ENCODE measurements at places on chromosomes 2 and 18. TPM values are rescaled to one million over a fixed set of nuclear protein-coding genes. Genes with fewer than 3 reads are reported as not detected.

DNA sequence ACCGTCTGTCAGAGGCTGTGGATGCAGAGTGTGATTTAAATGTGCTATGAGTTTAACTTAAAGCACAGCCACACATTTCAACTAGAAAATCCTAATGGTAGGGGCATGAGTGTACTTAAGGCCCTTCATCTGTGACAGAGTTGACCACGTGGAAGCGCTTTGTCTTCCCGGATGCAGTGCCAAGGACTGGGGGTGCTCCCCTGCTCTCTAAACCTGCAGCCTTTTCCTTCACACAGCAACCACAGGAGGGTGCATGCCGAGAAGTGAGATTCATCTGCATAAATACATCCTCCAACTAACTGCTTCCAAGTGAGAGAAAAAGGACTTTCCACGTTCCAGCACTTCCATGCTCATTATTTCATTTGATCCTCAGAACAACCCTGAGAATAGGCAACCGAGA, 149.6 kb downstream of the MYT1L start:
- no peak overlapping the region for H3K27ac ChIP-seq
- no peaks in the 10 kb centered on the region for H3K27me3 ChIP-seq
- H3K36me3 ChIP-seq: no peaks in the 10 kb centered on the region
- no peaks in the 10 kb centered on the region for H3K4me1 ChIP-seq

DNA sequence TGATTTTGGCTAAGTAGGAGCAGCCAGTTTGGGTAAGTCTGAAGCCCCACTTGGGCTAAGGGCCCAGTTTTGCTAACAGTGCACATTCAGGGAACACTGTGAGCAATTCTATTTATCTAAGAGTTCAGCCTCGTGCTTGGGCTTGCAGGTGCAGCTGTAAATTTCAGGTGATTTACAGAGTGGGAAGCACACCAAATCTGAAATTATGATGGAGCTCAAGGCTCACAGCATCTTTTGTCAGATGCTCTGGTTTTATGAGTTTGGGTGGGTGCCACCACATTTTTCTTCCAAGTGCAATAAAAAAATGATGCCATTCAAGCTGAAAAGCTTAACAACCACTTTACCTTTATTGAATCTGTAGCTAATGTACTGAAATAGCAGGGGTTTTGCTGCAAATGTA, 671.2 kb downstream of the LRRTM4 start:
- H3K27ac ChIP-seq: no peak overlapping the region
- no peaks in the 10 kb centered on the region for H3K4me1 ChIP-seq
- DNase-seq: no peak
- H3K27me3 ChIP-seq: no peaks in the 10 kb centered on the region
- H3K4me3 ChIP-seq: no peak overlapping the region

DNA sequence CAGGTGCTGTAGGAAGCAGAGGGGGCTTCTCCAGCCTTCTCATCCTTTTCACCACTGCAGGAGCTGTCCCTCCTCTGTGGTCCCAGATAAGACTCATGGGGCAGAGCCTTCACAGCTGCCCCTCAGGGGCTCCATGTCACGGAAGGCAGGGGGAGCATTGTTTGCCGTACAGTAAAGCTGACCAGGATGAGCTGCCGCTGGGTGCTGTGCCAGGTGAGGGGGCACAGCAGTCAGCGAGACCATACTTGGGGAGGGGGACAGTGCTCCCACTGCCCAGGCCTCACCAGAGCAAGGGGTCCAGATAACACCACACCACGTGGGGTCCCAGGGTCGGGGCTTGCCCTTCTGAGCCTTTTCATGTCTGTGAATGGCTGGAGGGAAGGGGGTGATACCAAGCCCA, 46.3 kb downstream of the PLEKHB2 start:
- DNase-seq: no peak
- no peak overlapping the region for H3K27ac ChIP-seq
- H3K4me1 ChIP-seq: no peaks in the 10 kb centered on the region
- H3K36me3 ChIP-seq: no peaks in the 10 kb centered on the region
- H3K4me3 ChIP-seq: no peak overlapping the region
- H3K27me3 ChIP-seq: no peaks in the 10 kb centered on the region

DNA sequence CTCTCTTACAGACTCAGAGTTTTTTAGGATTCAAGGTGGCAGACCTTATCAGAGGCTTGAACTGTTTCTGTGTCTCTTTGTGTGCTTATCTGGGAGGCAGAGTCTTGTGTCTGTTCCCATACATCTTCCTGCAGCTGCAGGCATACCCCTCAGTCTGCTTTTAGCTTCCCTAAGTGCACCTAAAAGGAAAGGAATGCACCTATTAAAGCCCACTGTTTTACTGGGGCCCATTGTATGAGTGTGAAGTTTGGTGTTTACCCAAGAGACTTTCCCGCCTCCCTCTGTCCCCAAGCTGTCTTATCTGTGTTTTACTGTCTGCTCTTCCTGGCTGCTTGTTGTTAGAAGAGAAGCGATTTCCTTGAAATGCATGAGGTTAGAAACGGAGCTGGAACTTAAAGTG, 1757.3 kb upstream of the PIK3C3 start:
- no peak for DNase-seq
- H3K4me1 ChIP-seq: no peaks in the 10 kb centered on the region
- no peak overlapping the region for H3K27ac ChIP-seq
- H3K27me3 ChIP-seq: no peaks in the 10 kb centered on the region
- no peak overlapping the region for H3K4me3 ChIP-seq
- H3K36me3 ChIP-seq: no peaks in the 10 kb centered on the region

DNA sequence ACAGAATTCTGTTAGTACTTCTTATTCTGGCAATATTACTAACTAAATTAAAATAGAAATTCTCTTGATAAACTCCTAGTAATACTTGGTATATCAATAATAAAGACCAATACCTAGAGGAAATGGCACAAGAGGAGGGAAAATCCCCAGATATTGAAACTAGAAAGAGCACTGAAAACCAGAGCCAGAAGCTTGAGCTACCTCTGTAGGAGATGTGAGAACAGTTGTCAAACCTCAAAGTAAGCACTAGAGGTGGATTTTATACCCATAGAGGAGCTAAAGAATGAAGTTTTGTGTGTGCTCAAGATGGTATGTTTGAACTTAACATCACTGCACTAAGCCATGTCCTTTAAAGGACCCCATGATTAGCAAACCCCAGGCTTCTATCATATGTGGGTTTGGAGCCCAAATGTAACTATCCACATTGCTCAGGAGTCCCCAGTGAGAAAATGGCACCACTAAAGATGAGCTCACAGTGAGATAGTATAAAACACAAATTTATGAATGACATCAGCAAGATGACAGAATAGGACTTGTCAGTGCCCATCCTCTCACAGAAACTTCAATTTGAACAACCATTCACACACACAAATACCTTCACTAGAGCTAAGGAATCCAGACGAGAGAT, 122.1 kb downstream of the PKP4 start:
- peaks cover 1% of the 10 kb centered on the region for H3K4me1 ChIP-seq
- no peaks in the 10 kb centered on the region for H3K36me3 ChIP-seq
- no peaks in the 10 kb centered on the region for H3K27me3 ChIP-seq

Gene EIPR1
- 10.0 TPM for polyA plus RNA-seq

GRCh38 chr2:189363559-189363958, 77.7 kb upstream of the WDR75 start:
- no peaks in the 10 kb centered on the region for H3K27me3 ChIP-seq
- H3K27ac ChIP-seq: no peak overlapping the region
- DNase-seq: no peak
- no peaks in the 10 kb centered on the region for H3K4me1 ChIP-seq
- H3K36me3 ChIP-seq: no peaks in the 10 kb centered on the region
- H3K4me3 ChIP-seq: no peak overlapping the region

Gene MROH2A
- polyA plus RNA-seq: not detected

GRCh38 chr2:74856004-74856578, 22.2 kb downstream of the HK2 start:
- peaks cover 1% of the 10 kb centered on the region for H3K36me3 ChIP-seq
- peak; percentile 34 for DNase-seq
- H3K4me1 ChIP-seq: no peaks in the 10 kb centered on the region

DNA sequence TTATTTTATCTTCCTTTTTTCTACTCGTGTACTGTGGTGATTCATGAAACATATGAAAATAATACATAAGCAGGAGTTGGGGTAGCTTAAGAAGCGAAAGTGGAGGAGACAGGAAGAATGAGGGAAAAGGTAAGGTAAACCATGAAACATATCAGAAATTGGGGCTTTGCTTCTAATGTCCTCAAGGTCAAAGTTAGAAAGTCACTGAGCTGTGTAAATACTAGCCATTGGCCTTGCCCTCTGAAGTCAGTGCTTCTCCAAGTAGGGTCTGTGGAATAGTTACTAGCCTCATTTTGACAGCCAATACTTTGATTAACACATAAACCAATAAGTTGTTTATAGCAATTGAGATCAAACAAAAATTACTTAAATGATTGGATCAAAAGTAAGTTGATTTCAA, 117.2 kb downstream of the MAP4K4 start:
- H3K27ac ChIP-seq: no peak overlapping the region
- no peaks in the 10 kb centered on the region for H3K27me3 ChIP-seq
- H3K4me1 ChIP-seq: no peaks in the 10 kb centered on the region
- no peaks in the 10 kb centered on the region for H3K36me3 ChIP-seq
- no peak overlapping the region for H3K4me3 ChIP-seq

- H3K36me3 ChIP-seq: no peaks in the 10 kb centered on the region
- H3K4me1 ChIP-seq: no peaks in the 10 kb centered on the region
- no peak overlapping the region for H3K4me3 ChIP-seq
- no peak overlapping the region for H3K27ac ChIP-seq
Observed at GRCh38 chr2:195575016-195575415, 82.0 kb upstream of the SLC39A10 start.

DNA sequence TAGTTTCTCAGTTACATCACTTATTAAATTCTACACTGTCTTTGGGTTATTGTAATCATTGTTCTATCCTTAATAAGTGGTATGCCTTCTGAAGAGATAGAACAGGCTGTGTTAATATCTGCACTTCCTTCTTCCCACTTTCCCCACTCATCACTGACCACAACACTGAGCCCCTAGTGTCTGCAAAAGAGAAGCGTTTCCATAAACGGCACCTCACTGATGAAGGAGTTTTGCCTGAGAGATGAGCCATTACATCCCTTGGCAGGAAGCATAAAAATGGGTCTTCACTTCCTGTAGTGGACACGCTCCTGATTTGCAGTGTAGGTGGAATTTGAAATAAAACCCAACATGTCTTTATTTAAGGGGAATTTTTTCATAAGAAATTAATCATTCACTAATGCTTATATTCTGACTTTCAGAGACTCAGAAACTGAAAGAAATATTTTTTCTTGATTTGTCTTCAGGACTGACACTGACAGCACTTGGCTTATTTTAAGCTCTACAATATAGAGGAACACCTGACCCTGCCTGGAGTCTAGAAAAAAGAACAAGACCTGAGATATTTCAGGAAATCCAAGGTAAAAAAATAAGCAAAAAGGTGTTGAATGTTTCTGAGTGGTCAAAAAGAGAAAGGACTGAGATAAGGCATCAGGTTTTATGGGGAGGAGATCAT, 275.3 kb downstream of the RAD51AP2 start:
- H3K4me1 ChIP-seq: no peaks in the 10 kb centered on the region
- H3K27me3 ChIP-seq: no peaks in the 10 kb centered on the region
- no peak for DNase-seq
- no peak overlapping the region for H3K4me3 ChIP-seq
- no peak overlapping the region for H3K27ac ChIP-seq
- H3K36me3 ChIP-seq: no peaks in the 10 kb centered on the region

DNA sequence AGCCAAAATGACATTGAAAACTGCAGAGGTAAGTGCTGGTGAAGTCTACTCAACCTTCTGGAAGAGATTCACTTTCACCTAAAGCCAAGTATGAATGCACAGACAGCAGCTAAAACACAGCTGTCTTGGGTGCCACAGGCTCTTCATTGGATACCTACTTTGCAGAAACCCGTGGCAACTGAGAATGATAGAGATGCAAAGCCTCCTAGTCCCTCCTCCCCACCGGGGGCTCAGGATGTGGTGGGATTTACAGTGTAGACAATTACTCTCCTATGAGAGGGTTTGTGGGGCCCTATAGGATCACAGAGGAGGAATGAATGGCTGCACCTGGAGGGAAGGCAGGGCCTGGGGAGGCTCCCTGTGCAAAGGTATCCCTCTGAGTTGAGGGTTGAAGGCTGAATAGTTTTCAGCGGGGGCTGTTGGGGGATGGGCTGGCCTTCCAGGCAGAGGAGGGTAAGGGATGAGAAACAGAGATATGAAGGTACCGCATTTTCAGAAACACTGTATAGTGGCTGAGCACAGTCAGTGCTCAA, 131.6 kb downstream of the RNF144A start:
- no peak overlapping the region for H3K27ac ChIP-seq
- no peaks in the 10 kb centered on the region for H3K27me3 ChIP-seq
- H3K36me3 ChIP-seq: no peaks in the 10 kb centered on the region
- no peaks in the 10 kb centered on the region for H3K4me1 ChIP-seq
- DNase-seq: no peak

Gene TCF7L1
- polyA plus RNA-seq: 14.1 TPM

- H3K36me3 ChIP-seq: no peaks in the 10 kb centered on the region
Observed at GRCh38 chr2:112803691-112804521, 19.6 kb upstream of the IL1A start.

Gene SNORC
- polyA plus RNA-seq: not detected

Gene DSG4
- polyA plus RNA-seq: not detected

DNA sequence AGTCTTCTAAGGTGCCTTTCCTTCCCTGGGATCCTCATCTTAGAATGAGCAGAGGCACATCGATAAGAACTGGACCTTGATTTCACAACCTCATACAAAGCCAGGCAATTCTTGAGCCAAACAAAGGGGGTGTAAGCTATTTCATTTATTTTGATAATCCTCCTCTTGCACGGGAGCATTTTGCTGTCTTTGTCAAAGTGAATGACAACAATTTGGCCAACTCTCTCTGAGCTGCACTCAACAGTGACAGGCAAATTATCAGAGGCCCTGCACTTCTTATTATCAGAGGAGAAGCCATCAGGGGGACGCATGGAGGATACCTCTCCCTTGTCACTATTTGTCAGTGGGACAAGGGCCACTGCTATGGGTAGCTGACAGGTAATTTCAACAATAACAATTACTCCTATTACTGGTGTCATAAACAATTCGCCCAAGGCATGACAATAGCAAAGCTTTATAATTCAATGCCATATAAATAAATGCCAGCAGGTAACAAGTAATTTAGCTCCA, 260.4 kb downstream of the MEIS1 start:
- no peaks in the 10 kb centered on the region for H3K4me1 ChIP-seq
- DNase-seq: no peak
- H3K27ac ChIP-seq: no peak overlapping the region
- H3K4me3 ChIP-seq: no peak overlapping the region
- H3K27me3 ChIP-seq: no peaks in the 10 kb centered on the region
- no peaks in the 10 kb centered on the region for H3K36me3 ChIP-seq

GRCh38 chr2:120709608-120710041, 26.0 kb upstream of the GLI2 start:
- H3K4me1 ChIP-seq: no peaks in the 10 kb centered on the region
- no peak overlapping the region for H3K4me3 ChIP-seq
- no peak for DNase-seq

Gene GRHL1
- polyA plus RNA-seq: 0.25 TPM

Gene IL36B
- not detected for polyA plus RNA-seq

DNA sequence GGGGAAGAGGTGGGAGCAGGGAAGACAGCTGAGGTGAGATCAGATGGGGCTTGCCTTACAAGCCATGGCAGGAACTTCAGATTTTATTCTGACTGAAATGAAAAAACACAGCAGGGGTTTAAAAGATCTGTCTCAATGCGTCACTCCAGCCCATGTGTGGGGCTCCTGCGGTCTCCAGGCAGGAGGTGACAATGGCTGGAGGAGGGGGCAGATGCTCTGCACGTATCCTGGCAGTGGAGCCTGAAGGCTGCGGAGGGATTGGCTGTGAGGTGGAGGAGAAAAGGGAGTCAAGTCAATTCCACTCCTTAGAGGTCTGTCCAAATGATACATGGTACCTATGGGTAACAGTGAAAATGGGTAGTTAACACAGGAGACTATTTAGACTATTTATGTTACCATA, 40.5 kb upstream of the KIDINS220 start:
- H3K27ac ChIP-seq: no peak overlapping the region
- no peak overlapping the region for H3K4me3 ChIP-seq
- no peak for DNase-seq
- no peaks in the 10 kb centered on the region for H3K4me1 ChIP-seq
- H3K27me3 ChIP-seq: no peaks in the 10 kb centered on the region

All from aorta (tissue), 5 donors.